ENCODE measurements at places on chromosomes 4 and X.

DNA sequence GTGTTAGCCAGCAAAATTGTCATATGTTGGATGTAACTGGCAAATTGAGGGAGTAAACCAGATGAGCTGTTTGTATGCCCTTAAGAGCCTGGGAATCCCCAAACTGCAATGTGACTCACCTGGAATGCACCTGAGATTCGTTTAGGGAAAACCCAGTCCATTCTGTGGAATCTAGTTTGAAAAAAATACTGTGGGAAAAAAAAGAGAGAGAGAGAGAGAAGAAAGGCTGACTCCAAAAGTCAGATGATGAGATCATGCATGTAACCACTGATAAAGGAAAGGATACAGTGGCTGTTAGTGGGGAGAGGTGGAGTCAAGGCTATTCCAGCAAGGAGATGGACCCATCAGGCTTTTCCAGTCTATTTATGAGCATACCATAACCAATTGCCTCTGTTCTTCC is 48.5 kb downstream of the SLC9A7 start:
- DNase-seq: no peak

DNA sequence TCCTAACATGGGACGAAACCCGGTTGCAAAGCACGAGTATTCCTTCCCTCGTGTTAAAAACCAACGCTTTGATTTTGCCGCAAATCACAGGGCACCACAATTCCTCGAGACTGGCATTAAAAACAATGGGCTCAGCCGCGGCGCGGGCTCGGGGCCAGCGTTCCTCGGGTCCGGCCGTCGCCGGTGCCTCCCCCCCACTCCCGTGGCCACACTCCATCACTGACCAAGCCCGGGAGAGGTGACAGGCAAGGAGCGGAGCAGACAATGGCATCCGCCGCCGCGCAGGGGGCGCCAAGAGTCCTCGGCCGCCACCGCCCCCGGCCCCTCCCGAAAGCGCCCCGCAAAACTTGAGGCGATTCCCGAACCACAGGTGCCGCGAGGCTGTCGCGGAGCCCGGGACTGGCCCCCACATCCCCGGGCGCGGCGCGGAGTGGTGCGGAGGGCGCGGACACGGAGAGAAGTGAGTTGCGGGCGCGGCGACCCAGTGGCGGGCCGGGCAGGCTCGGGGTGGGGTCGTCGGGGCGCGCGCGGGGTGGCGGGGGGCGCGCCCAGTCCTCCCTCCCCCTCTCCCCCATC is 445 bp downstream of the AP1S2 start:
- DNase-seq: peak; percentile 12

- no peak for DNase-seq
These were observed at the start of gene CACNA1F for GRCh38 chrX:49233176-49233575. TSS of gene CACNA1F (minus strand) at chrX:49233340. CDS start at chrX:49233309, 31 bp downstream.

DNA sequence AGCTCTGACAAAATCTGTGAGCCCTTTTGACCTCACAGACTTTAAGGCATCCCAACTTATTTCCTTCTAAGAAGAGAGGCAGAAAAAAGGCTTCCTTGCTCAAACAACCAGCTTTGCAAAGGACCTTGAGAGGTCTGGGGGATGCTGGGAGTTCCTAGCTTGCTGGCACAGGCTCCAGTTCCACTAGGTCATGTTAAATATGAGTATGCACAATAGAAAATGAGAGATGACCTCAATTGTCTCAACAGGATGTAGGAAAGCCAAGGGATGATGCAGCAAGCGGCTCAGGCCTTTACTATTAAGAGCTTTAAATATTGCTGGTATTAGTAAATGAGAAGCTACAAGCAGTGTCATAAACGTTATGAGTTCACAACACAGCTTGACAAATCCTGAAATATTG is 13.3 kb upstream of the ZNF827 start:
- no peak for DNase-seq

DNA sequence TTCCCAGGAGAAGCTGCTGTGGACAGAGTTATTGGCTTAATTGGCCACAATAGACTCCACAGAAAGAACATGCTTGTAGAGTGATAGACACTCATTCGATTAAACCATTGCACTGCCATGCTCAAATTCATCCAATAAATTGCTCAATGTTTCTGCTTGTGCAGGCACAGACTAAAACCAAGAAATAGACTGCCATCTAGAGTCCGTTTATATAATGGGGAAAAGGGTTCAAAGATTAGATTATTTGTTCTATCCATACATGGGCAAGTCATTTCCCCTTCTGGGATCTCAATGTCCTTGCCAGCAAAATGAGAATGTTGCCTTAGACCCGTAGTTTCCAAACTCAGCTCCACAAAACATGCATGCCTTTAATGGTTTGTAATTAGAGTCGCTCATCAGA is 8.7 kb downstream of the SMIM10 start:
- no peak for DNase-seq

DNA sequence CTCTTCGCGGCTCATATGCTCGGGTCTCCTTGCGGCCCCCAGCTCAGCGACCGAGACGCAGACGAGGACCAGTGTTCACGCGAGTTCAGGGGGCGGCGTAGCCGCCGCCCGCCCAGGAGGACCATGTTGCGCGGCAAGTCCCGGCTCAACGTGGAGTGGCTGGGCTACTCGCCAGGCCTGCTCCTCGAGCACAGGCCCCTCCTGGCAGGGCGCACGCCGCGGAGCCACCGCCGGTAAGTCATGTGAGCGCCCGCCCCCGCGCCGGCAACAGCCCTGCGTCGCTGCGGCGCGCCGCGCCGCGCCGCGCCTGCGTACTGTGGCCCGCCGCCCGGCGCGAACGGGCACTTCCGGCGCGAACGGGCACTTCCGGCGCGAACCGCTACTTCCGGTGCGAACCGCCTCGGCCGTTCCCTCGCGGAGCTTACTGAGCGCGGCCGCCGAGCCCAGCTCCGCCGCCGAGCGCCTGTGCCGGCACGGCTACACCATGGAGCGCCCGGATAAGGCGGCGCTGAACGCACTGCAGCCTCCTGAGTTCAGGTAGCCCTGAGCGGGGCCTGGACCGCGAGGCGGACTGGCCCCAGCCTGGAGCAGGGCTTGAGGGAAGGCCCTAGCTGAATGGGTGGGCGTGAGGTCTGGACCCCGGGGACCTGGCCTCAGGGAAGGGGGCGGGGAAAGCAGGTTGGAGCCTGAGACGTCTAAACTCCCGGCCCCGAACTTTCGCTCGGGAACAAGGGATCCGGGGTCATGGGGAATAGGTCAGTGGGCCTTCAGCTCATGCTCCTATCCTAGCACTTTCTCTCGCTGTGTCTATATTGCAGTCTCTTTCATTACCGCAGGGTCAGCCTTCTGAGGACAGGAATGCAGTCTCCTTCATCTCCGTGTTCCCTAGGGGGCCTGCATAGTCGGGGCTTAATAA is at the start of gene VMA21:
Gene VMA21 (plus strand): TSS at position 382 of the 916 bp plus-strand sequence. CDS start 103 bp downstream, at position 485.
- DNase-seq: peak; percentile 68

GRCh38 chr4:1577822-1578217 is 106.3 kb downstream of the FAM53A start:
- DNase-seq: no peak

DNA sequence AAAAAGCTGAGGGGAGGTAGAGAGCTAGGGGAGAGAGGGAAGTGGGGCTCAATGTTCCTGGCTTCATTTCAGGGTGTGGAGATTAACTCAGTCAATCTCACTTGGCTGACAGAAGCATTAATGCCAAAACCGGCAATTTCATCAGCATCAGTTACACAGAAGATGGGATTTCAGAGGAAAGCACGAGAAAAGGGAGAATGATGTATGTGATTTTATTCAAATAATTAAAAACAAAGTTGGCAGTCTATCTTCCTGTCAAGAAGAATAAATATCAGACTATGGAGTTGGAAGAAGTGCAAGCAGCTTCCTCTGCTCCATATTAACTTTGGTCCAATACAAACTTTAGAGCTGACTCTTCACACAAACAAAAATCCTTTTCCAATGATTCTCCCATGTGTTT is 29.6 kb upstream of the HCCS start:
- no peak for DNase-seq

DNA sequence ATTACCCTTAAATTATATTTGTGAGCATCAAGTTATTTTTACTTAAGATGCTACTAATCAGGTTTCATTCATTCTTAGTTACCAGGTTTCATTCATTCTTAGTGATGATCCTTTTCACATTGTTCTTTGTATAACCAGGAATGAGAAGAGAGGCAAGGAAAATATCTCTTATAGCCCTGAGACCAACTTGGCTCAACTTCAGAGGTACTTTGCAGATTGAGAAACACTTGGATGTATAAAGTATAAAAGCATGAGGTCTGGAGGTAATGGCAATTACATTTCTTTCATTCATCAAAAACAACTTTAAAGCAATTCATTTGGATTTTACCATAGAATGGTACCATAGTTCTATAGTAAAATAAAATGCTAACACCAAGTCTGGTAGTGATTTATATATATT is 231.0 kb downstream of the PRDM5 start:
- no peak for DNase-seq

GRCh38 chr4:119002476-119002875 is 113.8 kb downstream of the SYNPO2 start:
- DNase-seq: no peak

All from stimulated activated effector memory CD8-positive, alpha-beta T cell treated with anti-CD3 and anti-CD28 coated beads, Interleukin-12 subunit alpha, Interleukin-12 subunit beta, amount 100 ng/mL, for 72 hours (primary cell).